ENCODE measurements at places on chromosomes 3 and 15.
A peak's percentile ranks its signal among the peaks of the same experiment; 100 is the strongest.

GRCh38 chr3:8561370-8561769 is 59.7 kb downstream of the LMCD1 start:
- no peak for DNase-seq

GRCh38 chr3:53750253-53751210 is 95.7 kb downstream of the CHDH start:
- DNase-seq: no peak

DNA sequence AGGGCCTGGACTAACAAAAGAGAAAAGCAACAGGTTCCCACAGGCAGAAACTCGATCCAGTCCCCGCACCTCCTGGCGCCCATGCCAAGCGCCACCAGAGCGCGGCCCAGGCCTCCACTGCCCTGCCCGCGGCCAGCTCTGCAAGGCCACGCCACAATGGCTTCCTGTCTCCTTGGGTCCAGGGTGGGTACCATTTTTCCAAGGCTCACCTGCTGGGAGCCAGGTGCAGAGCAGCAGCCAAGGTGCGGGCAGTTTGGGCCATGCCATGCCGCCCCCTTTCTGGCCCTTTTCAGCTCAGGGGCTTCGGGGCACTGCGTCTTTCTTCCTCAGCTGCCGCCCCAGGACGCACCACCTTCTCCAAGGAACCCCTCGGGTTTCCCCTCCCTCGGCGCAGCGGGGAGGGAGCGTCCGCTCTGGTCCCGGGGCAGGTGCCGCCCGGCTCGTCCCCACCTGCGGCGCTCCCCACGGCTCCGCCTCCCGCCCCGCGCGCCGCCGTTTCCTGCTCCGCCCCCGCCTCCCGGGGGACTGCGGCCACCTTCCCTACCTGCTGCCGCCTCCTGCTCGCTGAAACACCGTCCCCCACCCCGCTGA is at the start of gene ILDR1:
TSS of gene ILDR1 (minus strand) at position 437 of the 591 bp plus-strand sequence. CDS start at position 267, 170 bp downstream.
- peak; percentile 33 for DNase-seq

- DNase-seq: no peak
Observed at GRCh38 chr3:98600412-98601095, 7.1 kb upstream of the CPOX start.

- no peak for DNase-seq
Observed at GRCh38 chr3:128146201-128146600, 7.1 kb upstream of the EEFSEC start.

- no peak for DNase-seq
Observed at GRCh38 chr15:89377024-89377841, 42.6 kb upstream of the POLG start.

GRCh38 chr3:39383045-39383880 is at the start of gene SLC25A38:
Gene SLC25A38 (plus strand): TSS chr3:39383370. CDS start chr3:39383725, 355 bp downstream.
- peak; percentile 92 for DNase-seq

GRCh38 chr3:102057781-102058421 is 208.6 kb downstream of the NFKBIZ start:
- no peak for DNase-seq

DNA sequence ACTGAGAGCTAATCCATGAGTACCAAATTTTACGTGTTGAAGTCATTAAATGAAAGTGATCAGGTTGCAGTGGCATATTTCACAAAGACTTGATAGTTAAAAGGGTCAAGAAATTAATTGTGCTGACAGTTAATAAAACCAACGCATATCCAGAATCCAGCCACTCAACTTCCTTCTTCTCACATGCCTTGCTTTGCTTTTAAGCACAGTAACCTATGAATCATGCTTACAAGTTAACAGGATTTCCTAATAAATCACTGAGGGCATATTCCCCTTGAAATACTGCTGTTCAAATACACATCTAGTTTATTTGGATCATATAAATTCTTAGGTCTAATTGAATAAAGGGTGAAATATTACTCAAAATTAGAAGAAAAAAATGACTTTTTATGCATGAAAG is 801.5 kb upstream of the EPHA6 start:
- DNase-seq: no peak

GRCh38 chr3:14616606-14617507 is 34.7 kb upstream of the CCDC174 start:
- no peak for DNase-seq

- no peak for DNase-seq
Observed at GRCh38 chr3:151841801-151842200, 27.9 kb downstream of the AADAC start.

GRCh38 chr3:106758459-106758858 is 618.8 kb upstream of the CCDC54 start:
- no peak for DNase-seq

DNA sequence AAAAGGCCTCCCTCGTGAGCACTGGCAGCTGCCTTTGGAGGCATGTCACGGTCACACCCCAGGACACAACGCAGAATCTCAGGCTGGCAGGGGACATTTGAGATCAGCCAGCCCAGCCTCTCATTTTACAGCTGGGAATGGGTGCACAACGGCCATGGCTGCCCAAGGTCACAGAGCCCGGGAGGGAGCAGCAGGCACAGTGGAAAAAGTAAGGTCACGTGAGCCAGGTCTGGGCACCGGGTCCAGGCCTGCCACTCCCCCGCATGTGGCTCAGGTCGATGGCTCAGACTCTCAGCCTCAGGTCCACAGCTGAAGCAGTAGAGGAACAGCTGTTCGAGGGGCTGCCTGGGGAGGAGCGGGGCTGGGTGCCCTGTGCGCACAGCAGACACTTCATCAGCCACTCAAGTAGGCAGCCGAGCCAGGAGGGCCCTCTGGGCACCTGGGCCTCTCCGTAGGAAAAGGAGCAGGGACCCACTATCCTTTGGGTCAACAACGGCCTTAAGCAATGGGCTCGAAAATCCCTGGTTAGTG is 260.6 kb downstream of the GOLGA6L6 start:
- no peak for DNase-seq

DNA sequence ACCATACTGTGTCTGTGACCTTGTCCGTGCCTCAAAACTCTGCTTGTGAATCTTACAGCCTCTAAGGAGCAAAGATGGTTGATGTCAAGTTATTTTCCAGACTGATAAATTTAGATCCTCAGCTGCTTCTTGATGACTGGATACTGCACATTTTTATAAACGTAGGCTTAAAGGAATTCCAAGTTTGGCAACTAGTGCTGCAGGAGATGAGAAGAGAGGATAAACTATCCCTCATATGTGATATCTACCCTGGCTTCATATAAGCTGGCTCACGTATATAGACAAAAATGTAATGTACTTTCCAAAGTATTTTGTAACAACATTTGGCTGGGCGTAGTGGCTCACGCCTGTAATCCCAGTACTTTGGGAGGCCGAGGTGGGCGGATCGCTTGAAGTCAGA is 89.6 kb downstream of the GMPS start:
- no peak for DNase-seq

GRCh38 chr15:80179935-80180334 is 27.1 kb downstream of the FAH start:
- DNase-seq: no peak

- DNase-seq: no peak
Observed at GRCh38 chr15:60316961-60317360, 80.8 kb downstream of the ANXA2 start.

GRCh38 chr15:69134791-69135190 is 25.6 kb upstream of the GLCE start:
- no peak for DNase-seq

DNA sequence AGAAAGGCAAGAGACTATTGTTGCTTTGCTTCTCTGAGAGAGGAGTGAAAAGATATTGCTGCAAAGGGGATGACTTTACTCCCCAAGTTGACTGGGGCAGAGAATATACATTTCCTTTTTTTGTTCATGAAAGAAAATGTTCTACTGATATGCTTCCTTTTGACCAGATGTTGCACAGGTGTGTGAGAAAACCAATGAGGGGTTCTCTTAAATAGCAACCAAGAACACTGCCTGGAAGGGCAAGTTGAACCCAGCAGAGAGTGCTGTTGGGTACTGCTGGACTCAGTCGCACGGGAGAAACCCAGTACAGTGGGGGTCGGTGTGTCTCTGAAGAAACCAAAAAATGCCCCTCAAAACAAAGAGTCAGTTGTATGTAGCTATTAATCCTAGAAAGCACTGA is 101.2 kb downstream of the CHST2 start:
- DNase-seq: no peak

- peak; percentile 39 for DNase-seq
Observed at GRCh38 chr15:74396445-74397238, 29.2 kb upstream of the CYP11A1 start.

GRCh38 chr3:162670181-162670580 is 1173.6 kb downstream of the OTOL1 start:
- DNase-seq: no peak

GRCh38 chr3:57224856-57225255 is 2.7 kb upstream of the APPL1 start:
- no peak for DNase-seq

DNA sequence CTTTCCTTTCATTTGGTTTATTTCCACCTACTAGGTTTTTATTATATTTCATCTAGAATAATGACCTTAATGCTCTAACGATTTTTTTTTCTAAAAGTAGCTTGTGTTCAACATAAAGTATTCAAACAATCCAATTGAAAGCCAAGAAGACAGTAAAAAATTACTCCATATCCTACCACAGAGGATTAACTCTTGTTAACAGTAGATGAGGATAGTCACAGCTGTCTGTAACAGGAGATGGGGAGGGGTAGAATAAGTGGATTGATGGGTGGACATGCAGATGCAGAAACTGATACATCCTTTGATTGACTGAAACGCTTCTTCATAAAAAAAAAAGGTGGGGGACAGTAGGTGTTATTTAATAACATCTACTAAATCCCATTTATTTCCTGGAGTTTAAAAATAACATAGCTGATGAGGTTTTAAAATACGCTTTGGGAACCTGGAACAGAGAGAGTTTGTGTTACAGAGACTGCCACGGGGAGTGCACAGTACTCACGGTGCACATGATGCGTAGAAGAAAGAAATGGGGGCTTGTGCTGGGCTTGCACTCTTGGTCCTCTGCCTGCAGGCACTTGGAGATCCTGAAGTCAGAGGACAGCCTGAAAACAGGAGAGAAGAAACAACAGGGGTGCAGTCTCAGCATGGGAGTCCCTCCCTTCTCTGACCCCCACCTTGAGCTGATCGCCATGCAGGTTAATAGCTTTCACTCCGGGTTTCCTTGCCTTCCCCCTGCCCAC is 226.7 kb downstream of the THSD4 start:
- no peak for DNase-seq

DNA sequence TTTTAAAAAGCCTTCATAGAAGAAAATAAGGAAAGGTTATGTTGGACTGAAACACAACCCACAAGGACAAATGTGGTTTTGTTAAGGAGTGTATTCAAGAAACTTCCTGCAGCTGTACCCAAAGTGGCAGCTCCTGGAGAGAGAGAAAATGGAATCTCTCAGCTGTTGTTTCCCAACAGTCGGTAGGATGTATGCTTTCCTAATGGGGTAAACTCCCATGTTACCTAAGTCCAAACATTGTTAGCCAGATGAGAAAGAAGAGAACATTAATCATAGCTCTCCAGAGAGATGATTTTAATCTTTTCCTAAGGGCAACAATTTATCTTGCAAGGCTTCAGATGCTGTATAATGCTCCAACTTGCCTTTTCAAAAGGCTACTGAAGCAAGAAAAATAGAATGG is 22.6 kb upstream of the TEX9 start:
- DNase-seq: no peak

DNA sequence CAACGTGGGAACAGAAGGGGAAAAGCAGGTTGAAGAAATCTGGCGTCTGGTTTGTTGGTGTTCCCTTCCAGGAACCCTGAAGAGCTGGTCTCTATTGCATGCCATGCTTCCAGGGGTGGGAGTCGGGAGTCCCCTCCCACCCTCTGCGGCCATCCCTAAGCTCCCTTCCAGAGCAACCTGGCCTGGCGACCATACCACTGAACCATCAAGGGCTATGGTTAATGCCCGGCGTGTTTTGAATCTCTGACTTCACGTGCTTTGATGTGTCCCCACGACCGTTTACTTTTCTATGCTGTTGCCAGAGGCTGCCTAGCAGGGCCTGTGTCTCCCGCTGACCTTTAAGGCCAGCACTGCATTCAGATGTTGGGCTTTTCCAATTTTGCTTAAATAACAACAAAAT is 696 bp upstream of the SNRK start:
- peak; percentile 3 for DNase-seq

DNA sequence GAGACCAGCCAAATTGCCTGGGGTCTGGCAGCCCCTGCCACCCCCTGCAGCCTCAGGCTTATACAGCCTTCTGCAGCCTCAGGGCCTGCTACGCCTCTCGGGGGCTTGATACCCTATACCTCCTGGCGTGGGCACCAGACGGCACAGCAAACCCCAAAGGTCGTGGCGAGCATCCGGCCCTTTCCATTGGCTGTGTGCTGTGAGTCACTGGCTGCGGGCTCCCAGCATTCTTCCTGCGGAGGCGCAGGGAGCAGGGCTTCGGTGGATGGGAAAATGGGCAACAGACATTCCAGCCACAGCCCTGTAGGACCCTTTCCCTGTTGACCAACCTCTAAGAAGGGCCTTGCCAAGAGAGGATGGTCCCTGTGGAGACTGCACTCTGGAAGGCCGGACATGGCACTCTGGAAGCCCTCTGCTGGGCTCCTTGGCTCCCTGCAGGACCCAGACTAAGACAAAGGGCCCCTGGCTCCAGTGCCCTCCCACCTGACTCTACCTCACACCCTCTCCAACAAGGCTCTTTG is 59.6 kb downstream of the ITGA11 start:
- no peak for DNase-seq

GRCh38 chr3:10530241-10530640 is 24.9 kb upstream of the ATP2B2 start:
- no peak for DNase-seq

GRCh38 chr3:56930706-56931105 is 129.0 kb upstream of the ARHGEF3 start:
- no peak for DNase-seq

DNA sequence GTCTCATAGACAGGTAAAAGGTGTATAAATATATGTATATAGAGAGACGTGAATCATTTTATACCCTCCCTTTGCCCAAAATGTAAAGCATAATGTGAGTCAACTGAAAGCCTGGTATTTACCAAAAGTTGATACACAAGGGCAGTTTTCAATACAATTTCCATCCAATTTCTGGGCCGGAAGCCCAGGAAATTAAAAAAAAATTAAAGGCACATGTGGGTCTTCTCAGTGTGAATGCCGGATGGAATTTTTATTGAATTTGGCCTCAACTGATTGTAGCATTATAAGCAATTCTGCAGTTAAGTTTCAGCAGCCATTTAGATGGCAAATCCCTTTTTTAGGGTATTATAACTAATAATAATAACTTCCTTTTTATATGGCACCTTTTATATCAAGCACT is 3.3 kb upstream of the CNTN3 start:
- DNase-seq: no peak

GRCh38 chr3:16950845-16951244 is 66.1 kb downstream of the PLCL2 start:
- DNase-seq: no peak

GRCh38 chr3:44400771-44401170 is 62.2 kb downstream of the TCAIM start:
- DNase-seq: no peak
